ENCODE measurements at places on chromosomes 3 and 15. TPM values are rescaled to one million over a fixed set of nuclear protein-coding genes. Genes with fewer than 3 reads are reported as not detected.

The PLSCR5 gene
- not detected for total RNA-seq

The ITIH1 gene
- not detected for total RNA-seq

The NDN gene
- 4.0 TPM for total RNA-seq

The GABRR3 gene
- total RNA-seq, result 0.05 TPM

The CCDC13 gene
- not detected for total RNA-seq

The STAB1 gene
- 0.09 TPM for total RNA-seq

The STARD9 gene
- 14.4 TPM for total RNA-seq

The GADL1 gene
- not detected for total RNA-seq

The TBL1XR1 gene
- 168 TPM for total RNA-seq

The CPEB1 gene
- total RNA-seq, result not detected

The MAP2K5 gene
- 21.7 TPM for total RNA-seq

The RASA2 gene
- total RNA-seq, result 40.6 TPM

All from T-helper 2 cell treated with Interferon-gamma antibody and Interleukin-4, amounts not matched to agents 100 ng/mL and 5 ng/mL, for 36 hours (primary cell).